ENCODE measurements at places on chromosomes 7 and 10.

DNA sequence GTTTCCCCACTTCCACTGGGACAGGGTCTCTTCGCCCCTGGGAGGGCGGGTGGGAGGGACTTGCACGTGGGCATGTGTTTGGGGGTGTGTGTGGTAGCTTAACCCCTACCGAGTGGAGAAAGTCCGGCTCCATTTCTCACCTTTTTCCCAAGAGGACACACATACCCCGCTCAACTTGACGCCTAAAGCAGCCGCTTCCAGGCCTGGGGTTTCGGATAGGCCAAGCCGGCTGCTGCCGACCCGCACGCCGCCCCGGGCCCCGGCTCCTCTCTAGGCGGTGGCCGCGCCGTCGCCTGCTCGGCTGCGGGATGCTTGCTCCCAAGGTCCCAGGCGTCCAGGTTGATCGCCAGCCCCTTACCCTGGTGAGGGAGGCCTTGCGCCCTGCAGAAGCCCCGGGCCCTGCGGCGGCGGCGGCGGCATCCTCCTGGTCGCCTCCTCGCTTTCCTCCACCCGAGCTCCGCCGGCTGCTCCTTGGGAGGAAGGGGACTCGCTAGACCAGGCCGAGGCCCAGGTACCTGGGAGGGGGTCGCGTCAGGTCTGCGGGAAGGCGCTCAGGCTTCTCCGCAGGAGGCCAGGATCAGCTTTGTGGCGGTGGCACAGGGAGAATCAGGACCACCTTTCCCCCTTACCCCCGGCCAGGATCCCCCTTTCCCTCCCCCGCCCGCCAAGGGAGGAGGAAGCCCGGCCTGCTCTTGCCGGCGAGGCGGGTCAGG is 3.2 kb upstream of the GATA3 start:
- DNase-seq: no peak

GRCh38 chr7:50779427-50779826 is 3.3 kb downstream of the GRB10 start:
- no peak for DNase-seq

- DNase-seq: no peak
Measured at GRCh38 chr10:127874671-127875448, 17.9 kb downstream of the CLRN3 start.

DNA sequence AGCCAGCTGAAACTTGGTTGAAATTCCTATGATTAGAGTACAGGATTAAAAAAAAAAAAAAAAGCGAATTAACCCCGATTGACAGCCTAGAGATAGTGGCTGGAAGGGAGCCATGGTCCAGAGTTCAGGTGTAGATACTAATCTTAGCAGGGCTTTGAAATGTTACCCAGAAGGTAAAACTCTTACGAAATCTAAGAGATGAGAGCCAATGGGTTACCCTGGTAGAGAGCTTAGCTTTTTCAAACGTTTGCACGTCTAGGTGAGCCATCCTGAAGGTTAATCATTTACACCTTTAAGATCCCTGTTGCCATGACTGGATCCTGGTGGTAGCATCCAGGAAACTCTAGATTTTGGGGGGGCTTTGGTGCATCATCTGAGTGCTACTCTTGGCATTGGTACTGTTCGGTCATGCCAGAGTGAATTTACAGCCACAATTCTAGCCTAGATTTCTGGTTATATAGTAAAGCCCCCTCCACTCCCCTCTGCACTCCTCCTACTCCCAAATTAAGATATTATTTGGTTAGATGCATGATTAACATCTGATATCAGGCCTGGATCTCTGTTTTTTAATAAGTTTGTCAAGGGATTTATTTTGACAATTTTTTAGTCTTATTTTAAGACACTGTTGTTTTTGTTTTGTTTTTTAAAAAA is 1.2 kb downstream of the AGFG2 start:
- no peak for DNase-seq

DNA sequence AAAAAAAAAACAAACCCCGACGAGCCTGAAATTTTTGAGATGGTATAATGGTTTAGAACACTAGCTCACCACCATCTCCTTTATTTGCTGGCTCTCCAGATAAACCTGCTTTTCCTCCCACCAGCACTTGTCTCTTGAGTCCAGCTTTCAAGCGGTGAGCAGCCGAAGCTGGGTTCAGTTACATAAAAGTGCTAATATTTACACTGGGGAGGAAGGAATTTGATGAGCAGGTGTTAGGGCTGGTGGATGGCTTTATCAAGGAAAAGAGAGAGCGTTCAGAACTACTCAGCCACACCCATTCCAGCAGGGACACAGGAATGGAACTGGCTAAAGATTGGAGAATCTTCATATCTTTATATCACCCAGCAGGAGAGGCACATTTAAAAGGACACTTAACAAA is 6.6 kb upstream of the CALML3 start:
- no peak for DNase-seq

- DNase-seq: no peak
Measured at GRCh38 chr7:66597461-66597860, 31.2 kb upstream of the KCTD7 start.
